ENCODE measurements at places on chromosomes 16 and 17.

DNA sequence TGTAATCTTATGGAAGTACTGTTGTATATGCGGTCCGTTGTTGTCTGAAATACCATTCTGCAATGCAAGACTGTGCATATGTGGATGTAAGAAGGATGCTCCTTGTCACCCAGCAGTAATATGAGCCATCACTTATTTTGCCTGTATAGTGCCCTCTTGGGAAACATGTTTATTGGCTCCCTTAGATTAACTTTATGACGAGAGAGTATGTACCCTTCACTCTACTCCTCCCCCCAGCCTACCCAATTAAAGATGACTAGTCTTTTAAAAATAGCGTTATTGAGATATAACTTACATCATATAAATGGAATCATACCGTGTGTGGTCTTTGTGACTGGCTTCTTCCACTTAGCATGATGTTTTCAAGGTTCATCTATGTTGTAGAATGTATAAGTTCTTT lies 33.6 kb downstream of the FTO start:
- DNase-seq, result no peak

DNA sequence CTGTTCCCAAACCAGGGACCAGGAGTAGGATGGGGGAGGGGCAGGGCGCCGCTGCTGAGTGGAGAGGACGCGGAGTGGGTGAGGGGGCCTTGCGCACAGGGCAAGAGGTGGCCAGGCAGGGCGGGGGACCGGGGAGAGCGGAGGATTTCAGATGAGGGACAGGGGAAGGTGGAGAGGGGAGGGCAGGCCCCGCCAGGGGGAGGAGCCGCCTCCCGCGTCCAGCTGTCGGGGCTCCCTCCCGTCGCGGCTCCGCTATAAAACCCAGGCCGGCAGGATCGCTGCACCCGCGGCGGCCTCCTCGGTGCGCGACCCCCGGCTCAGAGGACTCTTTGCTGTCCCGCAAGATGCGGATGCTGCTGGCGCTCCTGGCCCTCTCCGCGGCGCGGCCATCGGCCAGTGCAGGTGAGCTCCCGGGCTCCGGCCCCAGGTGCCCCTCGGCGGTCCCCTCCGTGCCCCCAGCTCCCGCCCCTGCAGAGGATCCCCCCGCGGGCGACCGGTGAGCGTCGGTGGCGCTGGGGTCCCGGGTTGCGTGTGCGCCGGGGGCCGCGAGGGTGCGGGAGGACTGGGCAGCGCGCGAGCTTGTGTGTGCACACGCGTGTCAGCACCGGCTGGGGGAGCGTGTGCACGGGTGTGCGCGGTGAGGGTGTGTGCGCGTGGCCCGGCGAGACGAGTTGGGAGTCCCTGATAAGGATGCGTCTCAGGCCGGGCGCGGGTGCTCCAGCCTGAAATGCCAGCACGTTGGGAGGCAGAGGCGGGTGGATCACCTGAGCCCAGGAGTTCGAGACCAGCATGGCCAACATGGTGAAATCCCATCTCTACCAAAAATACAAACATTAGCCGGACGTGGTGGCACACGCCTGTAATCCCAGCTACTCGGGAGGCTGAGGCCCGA lies at the start of gene CA4:
TSS of gene CA4 (plus strand) at position 283 of the 892 bp plus-strand sequence. CDS start at position 345, 62 bp downstream.
- DNase-seq, result no peak

GRCh38 chr16:27232061-27232900 lies 29.0 kb downstream of the KDM8 start:
- no peak for DNase-seq

DNA sequence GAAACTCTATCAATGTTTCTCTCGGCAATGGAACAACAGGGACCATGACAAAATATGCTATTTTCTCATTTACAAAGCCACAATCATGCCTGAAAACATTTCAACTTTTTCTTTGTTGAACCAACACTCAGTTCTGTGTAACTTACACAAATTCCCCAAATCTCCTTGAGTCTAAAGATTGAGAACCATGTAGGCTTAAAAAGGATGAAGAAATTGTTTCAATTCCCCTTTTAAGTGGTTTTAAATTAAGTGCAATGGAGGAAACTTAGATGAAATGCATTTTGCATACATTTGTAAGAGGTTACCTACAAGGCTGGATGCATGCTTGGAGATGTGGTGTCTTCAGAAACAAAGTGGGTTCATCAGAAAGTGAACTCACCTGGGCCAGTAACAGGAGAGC lies 566.4 kb upstream of the CDH11 start:
- no peak for DNase-seq

- DNase-seq, result no peak
These were observed 218.7 kb downstream of the NTN1 start for GRCh38 chr17:9239793-9240658.

GRCh38 chr16:66600477-66600876 lies 4.0 kb upstream of the CMTM3 start:
- no peak for DNase-seq

DNA sequence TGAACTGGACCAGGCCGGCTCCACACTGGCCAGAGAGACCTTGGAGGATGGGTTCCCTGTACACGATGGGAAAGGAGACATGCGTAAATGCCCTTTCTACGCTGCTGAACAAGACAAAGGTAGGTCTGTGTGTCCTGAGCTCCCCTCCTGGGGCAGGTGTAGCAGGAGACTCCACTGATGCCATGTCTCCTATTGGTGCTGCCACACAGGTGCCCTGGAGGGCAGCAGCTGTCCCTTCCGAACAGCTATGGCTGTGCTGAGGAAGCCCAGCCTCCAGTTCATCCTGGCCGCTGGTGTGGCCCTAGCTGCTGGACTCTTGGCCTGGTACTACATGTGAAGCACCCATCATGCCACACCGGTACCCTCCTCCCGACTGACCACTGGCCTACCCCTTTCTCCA lies 29.2 kb downstream of the CDIP1 start:
- no peak for DNase-seq

DNA sequence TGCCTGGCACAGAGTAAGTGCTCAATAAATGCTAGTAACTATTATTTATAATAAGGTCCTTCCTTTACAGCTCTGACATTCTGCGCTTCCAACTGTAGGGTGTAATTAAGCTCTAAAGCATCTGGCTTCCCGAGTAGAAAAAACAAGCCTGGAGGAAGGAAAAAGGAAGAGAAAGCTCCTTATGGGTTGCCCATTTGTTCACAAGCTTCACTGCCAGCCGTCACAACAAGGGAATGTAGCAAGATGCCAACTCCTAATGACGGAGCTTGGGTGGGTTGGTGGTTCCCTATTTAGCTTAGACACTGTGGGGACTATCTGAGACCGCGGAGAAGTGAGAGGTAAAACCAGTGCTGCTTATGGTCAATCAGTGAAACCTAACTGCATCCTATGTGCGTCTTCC lies 7.3 kb upstream of the RPRML start:
- no peak for DNase-seq
